GOT3 (cell line): ENCODE measurements at places on chromosomes 12 and 14.

GRCh38 chr14:98170575-98170974 lies 1101.4 kb downstream of the BCL11B start:
- DNase-seq: no peak

DNA sequence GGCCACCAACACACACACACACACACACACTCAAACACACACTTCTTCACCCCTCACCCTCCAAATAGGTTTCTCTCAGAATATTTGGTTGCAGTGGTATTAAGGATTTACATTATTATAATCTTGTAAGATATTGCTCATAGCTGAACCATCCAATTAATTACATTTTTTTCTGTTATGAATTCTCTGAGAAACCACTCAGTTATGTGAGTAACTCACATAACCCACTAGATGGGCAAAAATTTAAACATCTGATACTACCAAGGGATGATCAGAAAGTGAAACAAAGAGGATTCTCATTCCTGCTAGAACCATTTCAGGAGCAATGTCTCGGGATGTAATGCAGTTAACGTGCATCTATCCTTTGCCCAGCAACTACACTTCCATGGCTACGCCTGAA lies 31.6 kb downstream of the TMTC1 start:
- DNase-seq: no peak

GRCh38 chr12:120658286-120659150 lies 18.1 kb downstream of the CABP1 start:
- DNase-seq: no peak

DNA sequence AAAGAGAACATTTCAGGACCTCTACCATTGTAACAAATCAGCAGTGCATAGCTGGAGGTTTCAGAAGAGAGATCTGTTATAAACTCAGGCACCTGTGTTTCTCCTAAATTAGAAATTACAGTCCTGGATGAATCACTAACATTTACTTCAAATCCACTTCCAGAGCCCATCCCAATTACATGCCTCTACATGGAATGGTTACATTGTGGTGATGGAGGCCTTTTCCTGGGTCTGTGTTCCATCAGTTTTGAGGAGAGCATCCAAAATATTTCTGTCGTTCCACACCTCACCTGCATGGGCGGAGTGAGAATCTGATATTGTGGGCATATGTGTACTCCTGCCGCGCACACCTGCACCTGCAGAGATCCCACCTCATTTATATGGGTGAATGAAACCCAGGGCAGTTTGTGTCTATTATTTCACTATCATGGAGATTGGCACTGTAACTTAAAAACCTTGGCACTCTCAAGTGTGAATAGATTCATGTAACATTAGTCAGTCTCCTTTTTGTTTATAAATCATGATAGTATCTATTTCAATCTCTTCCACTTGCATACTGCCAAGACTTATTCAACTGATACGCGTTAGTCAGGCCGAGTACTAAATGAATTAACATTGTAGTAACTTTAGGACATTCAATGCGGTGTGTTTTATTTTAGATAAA lies 215.1 kb upstream of the FAR2 start:
- DNase-seq: no peak

DNA sequence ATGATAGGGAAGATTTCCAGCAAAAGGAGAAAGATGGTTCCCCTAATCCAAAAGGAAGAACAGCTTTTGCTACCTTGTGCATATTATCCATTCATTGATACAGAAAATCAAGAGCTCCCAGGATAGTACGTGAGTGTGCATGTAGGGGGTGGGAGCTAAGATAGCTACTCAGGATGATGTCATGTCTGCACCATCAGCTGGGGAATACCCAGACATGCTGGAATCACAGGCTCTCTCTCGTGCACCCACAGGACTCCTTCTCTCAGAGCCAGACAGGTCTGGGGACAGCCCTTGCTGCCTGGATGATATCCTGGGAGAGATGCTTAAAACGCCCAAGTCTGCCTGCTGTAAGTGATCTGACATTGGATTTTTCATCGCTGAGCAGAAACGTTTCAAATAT lies 38.9 kb downstream of the FOXN3 start:
- DNase-seq: no peak

DNA sequence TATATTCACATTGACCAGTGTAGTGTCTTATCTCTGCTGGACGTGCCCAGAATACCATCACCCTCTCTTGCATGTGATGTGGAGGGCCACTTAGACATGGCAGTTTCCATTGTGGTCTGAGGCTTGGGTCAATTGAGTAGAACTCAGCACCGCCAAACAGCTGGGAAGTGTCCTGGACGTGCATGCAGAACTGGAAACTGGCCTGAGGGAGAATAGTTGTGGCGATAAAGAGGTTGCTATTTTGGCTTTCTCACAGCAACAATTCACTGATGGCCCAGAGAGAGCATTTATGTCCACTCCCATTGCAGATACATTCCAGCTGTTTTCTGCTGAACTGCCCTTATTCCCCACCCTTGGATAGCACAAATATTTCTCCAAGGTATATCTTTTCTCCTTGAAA lies 210.1 kb upstream of the DAAM1 start:
- no peak for DNase-seq

DNA sequence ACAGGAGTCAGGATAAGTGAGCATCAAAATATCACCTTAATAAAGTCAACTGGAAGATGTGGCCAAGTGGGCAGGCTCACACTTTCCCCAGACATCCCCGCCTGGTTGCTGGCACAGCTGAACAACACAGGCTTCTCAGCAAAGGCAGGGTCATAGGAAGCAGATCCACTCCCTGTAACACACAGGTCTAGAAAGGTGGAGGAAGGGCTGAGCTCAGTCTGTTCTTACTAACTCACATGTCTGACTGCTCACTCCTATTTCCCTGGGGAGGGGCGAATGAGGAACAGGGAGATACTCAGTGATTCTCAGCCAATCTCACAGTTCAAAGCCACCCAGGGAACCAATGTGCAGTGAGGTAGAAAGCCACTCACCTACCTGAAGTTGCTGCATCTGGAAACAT lies 45.0 kb upstream of the AMN1 start:
- no peak for DNase-seq

GRCh38 chr12:118456741-118457140 lies 80.4 kb downstream of the SUDS3 start:
- DNase-seq: no peak

DNA sequence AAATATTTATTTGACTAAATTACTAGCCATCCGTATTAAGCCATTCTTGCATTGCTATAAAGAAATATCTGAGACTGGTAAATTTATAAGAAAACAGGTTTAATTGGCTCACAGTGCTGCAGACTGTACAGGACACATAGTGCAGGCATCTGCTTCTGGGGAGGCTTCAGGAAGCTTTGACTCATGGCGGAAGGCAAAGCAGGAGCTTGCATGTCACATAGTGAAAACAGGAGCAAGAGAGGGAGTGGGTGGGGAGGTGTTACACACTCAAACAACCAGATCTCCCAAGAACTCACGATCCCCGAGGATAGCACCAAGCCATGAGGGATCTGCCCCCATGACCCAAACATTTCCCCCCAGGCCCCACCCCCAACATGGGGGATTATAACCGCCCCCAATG lies 26.7 kb upstream of the RAB21 start:
- no peak for DNase-seq

GRCh38 chr12:107134558-107134957 lies 41.2 kb upstream of the CRY1 start:
- DNase-seq: no peak

DNA sequence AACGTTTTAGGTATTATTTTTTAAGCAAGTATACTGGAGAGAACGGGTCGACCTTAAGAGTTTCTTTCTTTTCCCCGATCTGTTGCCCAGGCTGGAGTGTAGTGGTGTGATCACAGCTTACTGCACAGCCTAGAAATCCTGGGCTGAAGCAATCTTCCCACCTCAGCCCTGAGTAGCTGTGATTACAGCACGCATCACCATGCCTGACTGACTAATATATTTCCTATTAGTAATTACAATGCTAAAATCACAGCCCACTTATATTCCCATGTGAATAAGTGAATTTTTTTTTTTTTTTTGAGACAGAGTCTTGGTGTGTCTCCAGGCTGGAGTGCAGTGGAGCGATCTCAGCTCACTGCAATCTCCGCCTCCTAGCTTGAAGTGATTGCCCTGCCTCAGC lies 50.4 kb downstream of the DICER1 start:
- DNase-seq: no peak

DNA sequence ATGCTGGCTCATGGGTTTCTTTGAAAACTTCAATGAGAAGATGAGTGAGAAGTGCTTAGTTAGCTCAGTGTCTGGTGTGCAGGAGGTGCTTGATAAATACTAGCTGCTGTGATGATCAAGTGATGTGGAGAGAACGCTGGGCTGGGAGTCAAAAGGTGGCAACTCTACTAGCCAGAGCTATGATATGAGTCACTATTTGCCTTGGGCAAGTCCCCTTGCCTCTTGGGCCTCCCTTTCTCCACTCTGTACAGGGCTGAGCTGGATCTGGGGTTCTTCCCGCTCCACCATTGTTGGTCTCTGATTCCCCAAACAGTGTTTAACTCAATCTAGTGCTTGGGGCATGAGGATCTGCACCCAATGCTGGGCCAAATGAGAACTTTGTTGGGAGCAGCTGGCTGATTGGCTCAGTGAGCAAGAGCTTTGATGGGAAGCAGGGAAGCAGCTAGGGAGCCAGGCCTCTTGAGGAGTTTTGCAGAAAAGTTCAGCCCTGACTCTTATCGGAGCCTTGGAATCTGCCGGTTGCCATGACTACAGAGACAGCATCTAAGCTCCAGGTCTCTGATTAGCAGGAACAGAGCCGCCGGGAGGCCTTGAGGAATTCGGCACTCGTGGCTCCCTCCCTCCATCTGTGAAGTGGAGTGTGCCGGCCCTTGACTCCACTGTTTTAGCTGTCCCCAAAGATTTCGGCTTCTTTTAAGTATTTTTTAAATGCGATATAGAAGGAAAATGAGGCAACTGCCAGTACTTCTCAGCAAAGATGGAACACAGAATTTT lies 82.1 kb upstream of the HSPB8 start:
- DNase-seq: no peak

GRCh38 chr12:123270214-123271000 lies 1.2 kb downstream of the CDK2AP1 start:
- DNase-seq: no peak

- DNase-seq: no peak
Observed at GRCh38 chr12:124419292-124420040, 124.6 kb downstream of the RFLNA start.

DNA sequence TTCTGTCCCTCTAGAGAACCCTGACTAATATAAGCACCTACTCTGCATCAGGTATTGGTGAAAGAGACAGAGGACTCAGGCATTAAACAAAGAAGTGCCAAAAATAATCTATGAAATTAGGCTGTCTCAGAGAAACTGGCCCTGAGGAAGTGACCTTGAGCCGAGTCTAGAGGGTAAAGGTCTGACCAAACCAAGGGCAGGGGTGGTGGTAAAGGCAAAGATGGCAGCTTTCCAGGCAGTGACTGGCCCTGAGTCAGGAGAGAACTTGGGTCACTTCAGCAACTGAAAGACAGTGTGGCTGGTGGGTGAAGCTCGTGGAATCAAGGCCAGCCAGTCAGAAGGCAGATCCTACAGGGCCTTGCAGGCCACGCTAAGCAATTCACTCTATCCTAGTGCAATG lies 30.6 kb downstream of the CDKL1 start:
- DNase-seq: no peak

GRCh38 chr12:55675666-55676065 lies 32.0 kb downstream of the ITGA7 start:
- DNase-seq: no peak

GRCh38 chr12:27179400-27180214 lies 64.5 kb upstream of the STK38L start:
- DNase-seq: no peak

DNA sequence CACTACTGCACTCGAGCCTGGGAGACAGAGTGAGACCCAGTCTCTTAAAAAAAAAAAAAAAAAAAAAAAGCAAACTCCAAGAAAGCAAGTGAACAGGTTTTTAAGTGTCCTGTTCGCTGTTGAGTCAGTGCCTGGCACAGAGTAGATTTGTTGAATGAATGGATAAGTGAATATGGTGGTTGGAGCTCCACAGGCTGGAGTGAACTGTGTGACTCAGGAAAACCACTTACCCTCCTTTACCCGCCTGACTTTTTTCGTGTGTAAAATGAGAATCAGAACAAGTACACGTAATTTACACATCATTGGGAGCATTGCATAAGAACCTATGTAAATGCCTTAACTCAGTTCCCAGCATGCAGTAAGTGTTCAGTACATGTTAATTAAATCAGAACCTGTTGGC lies 24.0 kb upstream of the ESRRB start:
- DNase-seq: no peak

DNA sequence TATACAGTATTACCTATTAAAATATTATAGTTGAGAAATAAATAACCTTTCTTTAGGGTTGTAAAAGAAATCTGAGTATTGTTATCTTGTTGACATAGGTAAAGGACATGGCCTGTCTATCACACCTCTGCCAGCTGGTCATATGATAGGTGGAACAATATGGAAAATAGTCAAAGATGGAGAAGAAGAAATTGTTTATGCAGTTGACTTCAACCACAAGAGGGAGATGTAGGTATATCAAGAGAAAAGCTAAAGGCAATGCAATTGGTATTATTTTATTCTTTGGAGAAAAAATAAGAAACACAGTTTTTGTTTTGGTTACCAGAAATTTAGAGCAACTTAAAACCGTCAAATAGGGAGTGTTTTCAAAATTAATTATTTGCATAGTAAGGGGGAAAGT lies 13.5 kb downstream of the CPSF2 start:
- no peak for DNase-seq

- no peak for DNase-seq
Observed at GRCh38 chr14:74609721-74610120, 2.3 kb downstream of the LTBP2 start.

- DNase-seq: no peak
Observed at GRCh38 chr12:59020073-59020946, 100.0 kb upstream of the LRIG3 start.

DNA sequence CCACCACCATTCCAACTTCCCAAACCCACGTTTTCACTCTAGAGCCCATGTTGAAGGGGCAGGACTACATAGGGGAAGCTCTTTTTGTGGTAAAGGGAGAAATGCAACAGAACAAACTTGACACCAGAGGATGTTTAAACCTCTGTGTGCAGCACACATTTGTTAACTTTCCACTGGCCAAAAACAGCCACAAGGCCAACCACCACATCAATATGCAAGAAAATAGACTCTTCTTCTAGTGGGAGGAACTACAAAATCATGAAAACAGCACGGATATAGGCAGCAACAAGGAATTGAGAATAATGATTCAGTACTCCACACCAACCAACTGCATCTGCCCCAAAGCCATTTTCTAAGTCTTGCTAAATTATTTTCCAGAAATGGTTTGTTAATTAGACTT lies 66.3 kb upstream of the CEP83 start:
- DNase-seq: no peak

DNA sequence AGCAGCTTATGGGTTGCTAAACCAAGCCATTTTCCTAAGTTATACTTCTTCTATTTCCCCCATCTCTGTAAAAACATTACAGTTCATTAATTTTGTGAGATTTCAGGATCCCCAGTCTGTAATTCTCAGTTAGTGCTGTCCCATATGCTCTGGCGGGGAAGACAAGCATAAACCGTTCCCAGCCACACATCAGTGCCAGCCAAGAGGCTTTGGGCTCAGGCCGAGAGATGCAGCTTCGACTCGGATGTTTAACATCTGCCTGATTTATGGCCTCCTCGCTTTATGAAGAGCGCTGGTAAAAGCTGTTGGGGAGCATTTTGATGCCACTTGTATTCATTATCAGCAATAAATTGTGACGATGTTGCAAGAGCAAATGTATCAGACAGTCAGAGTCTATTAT lies 349.1 kb upstream of the CCDC196 start:
- DNase-seq: no peak
